Lower leg skin (tissue), 4 donors: ENCODE measurements at places on chromosomes 6 and 20. TPM values are rescaled to one million over a fixed set of nuclear protein-coding genes. Genes with fewer than 3 reads are reported as not detected.
A peak's percentile ranks its signal among the peaks of the same experiment; 100 is the strongest.

- no peak for DNase-seq
Measured at GRCh38 chr20:59665656-59666555, 61.6 kb downstream of the PHACTR3 start.

CDH22 gene
- total RNA-seq, result 2.2 TPM

DNA sequence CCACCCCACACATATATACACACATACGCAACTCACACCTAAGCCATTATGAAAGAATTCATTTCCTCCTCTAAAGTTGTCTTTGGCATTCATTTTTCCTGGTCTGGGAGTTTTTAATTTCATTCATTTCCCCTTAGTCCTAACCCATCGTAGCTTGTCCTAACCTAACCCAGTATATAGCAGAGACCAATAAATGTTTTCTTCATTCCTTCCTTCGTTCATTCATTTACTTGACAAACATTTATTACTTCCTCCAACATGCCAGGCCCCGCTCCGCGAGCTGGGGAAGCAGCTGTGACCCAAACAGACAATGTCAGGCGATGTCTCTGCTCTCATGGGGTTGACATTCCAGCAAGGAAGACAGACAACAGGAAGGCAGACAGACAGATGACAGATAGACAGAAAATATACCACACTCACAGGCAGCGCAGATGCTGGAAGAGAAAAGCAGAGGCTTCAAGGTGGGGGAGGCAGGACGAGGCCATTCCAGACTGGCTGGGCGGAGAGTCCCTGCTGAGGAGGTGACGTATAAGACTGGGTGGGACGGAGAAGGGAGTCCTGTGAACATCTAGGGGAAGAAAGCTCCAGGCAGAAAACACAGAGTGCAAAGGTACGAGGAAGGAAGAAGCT is 33.7 kb upstream of the SIRPA start:
- no peak for DNase-seq

GRCh38 chr20:43925801-43926200 is 11.1 kb downstream of the TOX2 start:
- no peak for DNase-seq

GRCh38 chr6:168100011-168100802 is 21.2 kb upstream of the FRMD1 start:
- DNase-seq, result no peak

- DNase-seq, result no peak
Measured at GRCh38 chr20:8457978-8458377, 325.9 kb downstream of the PLCB1 start.

FNDC11 gene
- total RNA-seq, result 0.39 TPM

GRCh38 chr6:123415844-123416468 is 220.8 kb downstream of the TRDN start:
- DNase-seq, result no peak

ZSCAN12 gene
- 5.5 TPM for total RNA-seq

GRCh38 chr6:41577356-41578216 is 31.4 kb downstream of the FOXP4 start:
- no peak for DNase-seq

TRDN gene
- total RNA-seq, result not detected

DNA sequence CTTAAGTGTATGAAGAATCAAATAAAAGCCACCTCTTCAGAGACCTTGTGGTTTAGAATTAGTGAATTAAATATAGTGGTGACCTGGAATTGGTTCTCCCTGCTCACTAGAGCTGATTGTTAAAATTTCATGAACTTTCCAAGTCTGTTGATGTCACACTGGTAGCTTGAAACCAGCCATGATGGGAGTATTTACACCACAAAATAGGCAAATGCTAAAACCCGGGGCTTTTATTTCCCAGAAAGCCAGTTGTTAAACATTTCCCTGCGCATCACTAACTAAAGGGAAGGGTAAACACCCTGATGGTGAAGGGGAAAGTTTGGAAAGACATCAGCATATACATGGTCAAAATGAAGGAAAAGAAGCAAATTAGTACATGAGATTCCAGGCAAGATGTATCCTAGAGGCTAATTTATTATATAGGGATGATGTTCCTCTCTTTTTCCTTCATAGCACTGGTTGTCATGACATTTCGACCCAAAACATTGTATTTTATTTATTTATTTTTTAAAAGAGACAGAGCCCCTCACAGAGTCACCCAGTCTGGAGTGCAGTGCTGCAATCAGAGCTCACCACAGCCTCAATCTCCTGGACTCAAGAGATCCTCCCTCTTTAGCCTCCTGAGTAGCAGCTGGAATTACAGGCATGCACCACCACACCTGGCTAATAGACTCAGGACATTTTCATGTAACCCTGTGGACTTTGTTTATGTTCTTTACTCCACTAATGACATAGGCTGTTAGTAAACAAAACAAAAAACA is 123.2 kb downstream of the RIN2 start:
- DNase-seq, result no peak

GRCh38 chr6:6859722-6860121 is 248.0 kb upstream of the RREB1 start:
- no peak for DNase-seq

DNA sequence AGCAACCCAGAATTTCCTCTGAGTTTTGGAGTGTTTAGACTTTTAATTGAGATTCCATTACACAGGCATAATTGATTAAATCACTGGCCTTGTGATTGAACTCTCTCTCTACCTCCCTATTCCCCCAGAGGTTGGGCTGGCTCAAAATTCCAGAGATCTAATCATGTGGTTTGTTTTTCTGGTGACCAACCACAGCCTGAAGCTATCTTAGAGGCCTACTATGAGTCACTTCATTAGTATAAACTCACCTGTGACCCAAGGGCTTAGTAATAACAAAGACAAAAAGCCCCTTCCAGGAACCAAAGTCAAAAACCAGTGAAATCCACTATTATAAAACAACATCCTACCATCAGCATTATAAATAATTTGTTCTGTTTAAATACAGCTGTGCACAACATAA is 992.5 kb upstream of the CITED2 start:
- DNase-seq, result no peak

- no peak for DNase-seq
Measured at GRCh38 chr6:37359039-37359438, 5.3 kb downstream of the RNF8 start.

- peak; percentile 78 for DNase-seq
Measured at GRCh38 chr6:170085475-170086401, 205.1 kb downstream of the DLL1 start.

CRIP3 gene
- total RNA-seq, result 0.30 TPM

DNA sequence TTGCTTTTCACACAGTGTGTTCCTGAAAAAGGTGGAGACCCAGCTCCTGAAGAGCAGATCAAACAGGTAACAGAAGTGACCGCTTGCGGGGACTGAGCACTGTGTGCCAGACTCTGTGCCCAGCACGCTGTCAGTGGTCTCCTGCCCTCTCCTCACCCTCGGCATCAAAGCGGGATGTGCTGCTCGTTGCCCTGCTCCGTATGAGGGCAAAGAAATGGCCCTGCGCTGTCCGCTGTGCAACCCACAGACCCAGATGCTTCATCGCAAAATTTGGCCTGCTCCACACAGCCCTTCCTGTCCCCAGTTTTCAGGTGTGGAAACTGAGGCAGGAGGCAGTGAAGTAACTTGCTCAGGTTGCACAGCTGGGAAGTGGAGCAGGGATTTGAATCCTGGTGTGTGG is 13.7 kb downstream of the UQCC2 start:
- no peak for DNase-seq

DNA sequence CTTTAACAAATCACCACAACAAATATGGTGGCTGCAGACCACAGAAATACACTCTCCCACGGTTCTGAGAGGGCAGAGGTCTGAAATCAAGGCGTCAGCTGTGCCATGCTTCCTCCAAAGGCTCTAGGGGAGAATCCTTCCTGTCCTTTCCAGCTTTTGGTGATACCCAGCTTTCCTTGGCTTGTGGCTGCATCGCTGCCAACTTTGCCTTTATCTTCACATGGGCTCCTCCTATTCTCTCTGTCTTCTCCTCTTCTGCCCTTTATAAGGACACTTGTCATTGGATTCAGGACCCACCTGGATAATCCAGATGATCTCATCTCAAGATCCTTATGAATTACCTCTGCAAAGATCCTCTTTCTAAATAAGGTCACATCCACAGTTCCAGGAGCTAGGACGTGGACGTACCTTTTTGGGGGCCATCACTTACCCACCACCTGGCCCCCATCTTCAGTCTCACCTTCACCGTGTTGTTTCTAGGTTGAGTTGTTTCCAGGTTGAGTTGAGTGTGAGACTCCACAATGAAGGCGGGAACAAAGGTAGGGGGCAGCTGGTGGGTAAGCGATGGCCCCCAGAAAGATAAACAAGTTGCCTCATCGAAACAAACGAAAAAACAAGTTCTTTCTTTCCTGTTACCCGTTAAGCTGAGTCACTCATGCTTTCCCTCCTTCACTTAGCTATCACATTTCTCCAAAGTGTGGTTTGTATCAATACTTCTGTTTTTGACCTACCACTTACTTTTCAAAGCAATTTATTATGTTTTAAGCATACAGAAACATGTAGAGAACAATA is 68.9 kb upstream of the SLC22A16 start:
- no peak for DNase-seq

DNA sequence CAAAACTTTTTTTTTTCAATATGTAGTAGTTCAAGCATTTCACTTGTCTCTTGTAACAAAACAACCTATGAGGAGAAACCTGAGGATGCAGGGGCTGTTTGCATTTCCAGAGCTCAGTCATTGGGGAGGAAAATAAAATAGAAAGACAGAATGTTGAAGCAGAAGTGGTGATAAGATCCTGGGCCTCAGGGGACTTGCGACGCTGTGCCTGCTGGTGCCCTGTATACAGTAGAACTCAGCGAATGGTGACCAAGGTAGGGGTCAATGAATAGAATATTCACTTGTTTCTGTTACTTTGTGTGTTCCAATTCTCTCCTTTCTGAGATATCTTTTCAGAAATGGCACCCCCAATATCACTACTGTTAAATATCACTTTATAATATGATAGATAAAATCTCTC is 271.6 kb downstream of the FARS2 start:
- DNase-seq, result no peak

- no peak for DNase-seq
Measured at GRCh38 chr6:39369987-39370386, 47.5 kb upstream of the KCNK16 start.

- DNase-seq, result no peak
Measured at GRCh38 chr20:57425150-57426013, 34.2 kb downstream of the RBM38 start.

PTK6 gene
- 101 TPM for total RNA-seq

GRCh38 chr20:24431279-24432045 is 38.0 kb upstream of the SYNDIG1 start:
- DNase-seq, result no peak

MACROD2 gene
- 10.0 TPM for total RNA-seq

SAMD3 gene
- not detected for total RNA-seq

GRCh38 chr20:63915471-63915870 is 20.5 kb downstream of the DNAJC5 start:
- no peak for DNase-seq

DNA sequence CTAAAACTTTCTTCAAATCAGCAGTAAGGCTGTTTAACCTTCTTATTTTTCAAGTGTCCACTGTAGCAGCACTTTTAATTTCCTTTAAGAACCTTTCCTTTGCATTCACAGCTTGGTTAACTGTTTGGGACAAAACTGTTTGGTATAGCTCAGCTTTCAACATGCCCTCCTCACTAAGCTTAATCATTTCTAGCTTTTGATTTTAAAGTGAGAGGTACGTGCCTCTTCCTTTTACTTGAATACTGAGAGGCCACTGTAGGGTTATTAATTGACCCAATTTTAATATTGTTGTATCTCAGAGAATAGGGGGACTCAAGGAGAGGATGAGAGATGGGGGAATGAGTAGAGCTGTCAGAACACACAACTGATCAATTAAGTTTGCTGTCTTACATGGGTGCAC is 129.5 kb upstream of the MMS22L start:
- DNase-seq, result no peak

IER3 gene
- total RNA-seq, result 20.9 TPM

FAM83C gene
- total RNA-seq, result 72.1 TPM

- DNase-seq, result no peak
Measured at GRCh38 chr6:37141281-37142049, 28.5 kb upstream of the PIM1 start.

PPP1R3G gene
- total RNA-seq, result 0.88 TPM

ROS1 gene
- total RNA-seq, result 1.1 TPM

GRCh38 chr20:6169251-6169650 is 46.4 kb upstream of the FERMT1 start:
- DNase-seq, result no peak

DNA sequence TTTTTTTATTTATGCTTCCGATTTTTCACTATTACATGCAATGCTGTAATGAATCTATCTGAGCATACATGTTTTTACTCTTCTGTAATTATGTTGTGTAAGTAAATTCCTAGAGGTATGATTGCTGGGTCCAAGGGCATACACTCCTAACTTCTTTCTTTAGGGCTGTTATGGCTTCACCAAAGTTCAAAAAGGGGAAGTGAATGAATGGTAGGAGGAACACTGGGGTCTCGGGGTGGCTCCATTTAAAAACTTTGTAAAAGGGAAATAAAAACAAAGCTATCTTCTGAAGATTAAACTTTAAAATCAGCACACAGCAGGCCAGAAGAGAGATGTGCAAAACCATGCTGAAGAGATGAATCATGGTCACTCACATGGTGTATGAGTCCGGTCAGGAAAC is 289.1 kb upstream of the SUPT3H start:
- DNase-seq, result no peak

GRCh38 chr6:168012431-168013249 is 15.2 kb downstream of the KIF25 start:
- DNase-seq, result peak; percentile 72

DNA sequence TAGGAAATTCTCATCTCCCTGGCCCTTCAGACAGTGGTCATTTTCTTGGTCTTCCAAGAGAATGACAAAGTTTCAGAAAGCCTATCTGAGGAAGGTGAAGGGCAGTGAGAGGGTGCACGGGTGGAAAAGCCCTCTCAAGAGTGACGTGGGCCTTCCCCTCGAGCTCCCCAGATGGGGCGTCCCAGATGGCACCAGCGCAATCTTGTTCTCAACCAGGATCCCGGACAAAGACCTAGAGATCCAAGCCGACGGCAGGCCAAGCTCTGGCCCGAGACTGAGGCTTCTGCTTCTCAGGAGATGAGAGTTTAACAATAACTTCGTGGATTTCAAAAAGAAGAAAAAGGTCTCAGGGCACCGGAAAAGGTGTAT is 797 bp upstream of the ZNF133 start:
- no peak for DNase-seq
